Suppressor macrophage (primary cell): ENCODE measurements at places on chromosomes 5 and 9.
A peak's percentile ranks its signal among the peaks of the same experiment; 100 is the strongest.

GRCh38 chr5:109656829-109657228, 32.9 kb upstream of the MAN2A1 start:
- peak; percentile 89 for DNase-seq

GRCh38 chr9:113380869-113381378, 4.1 kb upstream of the HDHD3 start:
- DNase-seq, result no peak

GRCh38 chr5:143985832-143986515, 174.0 kb downstream of the HMHB1 start:
- DNase-seq, result no peak

- DNase-seq, result no peak
Measured at GRCh38 chr5:2166979-2167377, 284.3 kb upstream of the IRX4 start.

GRCh38 chr9:138067613-138068367, 190.2 kb downstream of the CACNA1B start:
- DNase-seq, result no peak
